ENCODE measurements at places on chromosomes 1 and 21.
A peak's percentile ranks its signal among the peaks of the same experiment; 100 is the strongest.

- DNase-seq, result no peak
- H3K4me1 ChIP-seq, result no peaks in the 10 kb centered on the region
- H3K27ac ChIP-seq, result no peak overlapping the region
Measured at GRCh38 chr1:212782422-212783154, 9.0 kb downstream of the NSL1 start.

DNA sequence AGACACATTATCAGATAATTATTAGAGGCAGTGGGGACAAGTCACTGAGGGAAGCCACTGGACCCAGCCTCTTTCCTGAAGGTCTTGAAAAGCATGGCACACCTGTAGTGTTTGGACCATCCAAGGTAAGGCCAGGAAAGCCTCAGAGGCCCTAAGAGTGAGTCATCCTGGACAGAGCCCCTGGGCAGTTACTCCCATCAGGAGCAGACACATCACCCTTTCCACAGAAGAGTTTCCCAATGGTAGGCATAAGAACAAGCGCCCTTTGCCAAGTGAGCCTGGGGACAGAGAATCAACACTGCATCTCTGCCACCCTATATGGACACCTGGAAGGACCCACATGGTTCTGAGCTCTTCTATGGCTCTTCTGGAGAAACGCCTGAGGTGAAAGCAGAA is 136.0 kb downstream of the PLXNA2 start:
- no peaks in the 10 kb centered on the region for H3K36me3 ChIP-seq
- peaks cover 35% of the 10 kb centered on the region for H3K27me3 ChIP-seq
- no peak overlapping the region for H3K27ac ChIP-seq
- H3K4me1 ChIP-seq, result no peaks in the 10 kb centered on the region
- no peak overlapping the region for H3K4me3 ChIP-seq
- DNase-seq, result no peak

GRCh38 chr1:36517011-36517771 is 34.5 kb upstream of the CSF3R start:
- H3K27ac ChIP-seq, result no peak overlapping the region
- H3K4me3 ChIP-seq, result no peak overlapping the region
- peaks cover 8% of the 10 kb centered on the region for H3K4me1 ChIP-seq
- DNase-seq, result no peak
- H3K27me3 ChIP-seq, result peaks cover 15% of the 10 kb centered on the region

- peak overlapping the region; percentile 33 for H3K27ac ChIP-seq
- H3K4me1 ChIP-seq, result peaks cover 58% of the 10 kb centered on the region
- H3K27me3 ChIP-seq, result no peaks in the 10 kb centered on the region
- H3K36me3 ChIP-seq, result peaks cover 31% of the 10 kb centered on the region
Measured at GRCh38 chr1:226659641-226660040, 79.4 kb downstream of the ITPKB start.

- H3K36me3 ChIP-seq, result peaks cover 12% of the 10 kb centered on the region
- DNase-seq, result peak; percentile 86
- H3K27ac ChIP-seq, result peak overlapping the region; percentile 19
- H3K4me1 ChIP-seq, result peaks cover 31% of the 10 kb centered on the region
- H3K27me3 ChIP-seq, result no peaks in the 10 kb centered on the region
Measured at GRCh38 chr1:150922519-150922975, 3.6 kb upstream of the SETDB1 start.

DNA sequence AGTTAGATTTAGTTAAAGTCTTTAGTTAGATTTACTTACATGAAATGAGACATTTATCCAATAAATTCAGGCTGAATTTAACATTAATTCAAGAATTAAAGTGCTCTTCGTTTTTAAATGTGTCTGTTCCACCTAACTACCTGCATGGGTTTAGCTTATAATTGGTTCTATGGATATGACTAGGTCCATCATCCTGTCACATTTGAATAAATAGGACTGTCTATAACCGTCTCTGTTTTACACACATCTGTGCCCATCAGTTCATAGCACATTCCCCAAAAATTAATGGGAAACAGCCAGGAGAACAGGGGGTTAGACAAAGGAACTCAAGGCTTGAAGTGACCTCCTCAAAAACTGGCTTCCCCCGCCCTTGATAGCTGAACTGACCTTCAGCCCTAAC is 219.6 kb downstream of the MRPL39 start:
- H3K36me3 ChIP-seq, result no peaks in the 10 kb centered on the region
- no peak for DNase-seq
- H3K4me1 ChIP-seq, result peaks cover 2% of the 10 kb centered on the region
- H3K27ac ChIP-seq, result no peak overlapping the region

DNA sequence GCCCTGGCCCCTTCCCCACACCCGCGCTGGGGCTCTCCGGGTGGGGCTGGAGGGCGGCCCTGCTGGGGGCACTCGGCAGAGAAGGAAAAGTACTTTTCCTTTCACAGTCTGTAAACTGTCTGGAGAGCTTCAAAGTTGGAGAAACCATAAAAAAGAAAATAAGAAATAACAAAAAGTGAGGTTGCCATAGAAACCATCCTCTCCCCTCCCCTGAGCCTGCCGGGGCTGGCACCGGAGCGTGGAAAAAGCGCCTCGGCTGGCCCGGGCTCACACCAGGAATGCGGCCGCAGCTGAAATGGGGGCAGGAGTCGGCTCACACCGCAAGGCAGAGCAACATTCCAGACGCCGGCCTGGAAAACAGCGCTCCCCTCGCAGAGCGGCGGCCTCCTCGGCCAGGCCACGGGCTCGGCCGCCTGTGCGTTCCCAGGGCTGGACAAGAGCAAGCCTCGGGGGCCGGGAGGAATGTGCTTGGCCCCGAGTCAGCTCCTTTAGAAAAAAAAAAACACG is 69.2 kb downstream of the MORN1 start:
- peaks cover 44% of the 10 kb centered on the region for H3K27me3 ChIP-seq
- H3K4me3 ChIP-seq, result no peak overlapping the region
- peaks cover 6% of the 10 kb centered on the region for H3K4me1 ChIP-seq
- no peak for DNase-seq
- H3K27ac ChIP-seq, result no peak overlapping the region

DNA sequence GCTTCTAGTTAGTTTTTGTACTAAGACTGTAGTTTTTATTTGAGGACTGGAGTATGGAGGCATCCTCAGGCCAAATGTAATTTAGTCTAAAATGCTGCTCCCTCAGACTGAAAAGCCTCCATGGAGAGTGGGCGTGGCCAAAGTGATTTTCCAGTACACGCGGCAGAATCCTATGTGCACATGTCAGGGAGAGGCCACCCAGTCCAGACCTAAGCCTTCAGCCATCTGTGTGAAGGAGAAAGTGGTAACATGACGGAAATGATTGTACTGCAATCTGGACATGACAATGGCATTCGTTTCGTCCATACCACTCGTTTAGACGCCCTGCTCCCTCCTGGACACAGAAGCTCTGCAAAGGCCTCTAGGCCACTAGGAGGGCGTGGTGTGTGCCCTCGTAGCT is 56.2 kb downstream of the PCP4 start:
- no peak for DNase-seq
- H3K4me3 ChIP-seq, result no peak overlapping the region
- no peaks in the 10 kb centered on the region for H3K4me1 ChIP-seq
- no peak overlapping the region for H3K27ac ChIP-seq
- no peaks in the 10 kb centered on the region for H3K36me3 ChIP-seq

DNA sequence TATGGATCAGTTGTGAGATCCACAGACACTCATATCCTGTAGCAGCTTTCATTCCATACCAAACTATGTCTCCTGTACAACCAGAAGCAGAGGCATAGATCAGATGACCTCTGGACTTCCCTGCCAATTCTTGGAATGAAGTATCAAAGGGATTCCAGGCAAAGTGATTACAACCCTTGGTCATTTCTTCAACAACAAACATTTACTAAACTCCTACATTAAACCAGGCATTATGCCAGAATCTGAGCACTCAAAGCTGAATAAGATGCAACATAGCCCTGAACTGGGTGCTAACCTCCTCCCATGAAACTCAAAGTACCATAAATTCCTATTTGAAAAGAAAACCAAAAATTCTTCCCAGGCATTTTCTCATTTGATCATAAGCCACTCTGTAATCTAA is 121.2 kb upstream of the SGIP1 start:
- peaks cover 26% of the 10 kb centered on the region for H3K4me1 ChIP-seq
- no peaks in the 10 kb centered on the region for H3K27me3 ChIP-seq

- no peak for DNase-seq
- no peaks in the 10 kb centered on the region for H3K36me3 ChIP-seq
- no peak overlapping the region for H3K4me3 ChIP-seq
- no peak overlapping the region for H3K27ac ChIP-seq
- no peaks in the 10 kb centered on the region for H3K4me1 ChIP-seq
- H3K27me3 ChIP-seq, result peaks cover 23% of the 10 kb centered on the region
Measured at GRCh38 chr1:167185062-167185461, 35.6 kb upstream of the POU2F1 start.

DNA sequence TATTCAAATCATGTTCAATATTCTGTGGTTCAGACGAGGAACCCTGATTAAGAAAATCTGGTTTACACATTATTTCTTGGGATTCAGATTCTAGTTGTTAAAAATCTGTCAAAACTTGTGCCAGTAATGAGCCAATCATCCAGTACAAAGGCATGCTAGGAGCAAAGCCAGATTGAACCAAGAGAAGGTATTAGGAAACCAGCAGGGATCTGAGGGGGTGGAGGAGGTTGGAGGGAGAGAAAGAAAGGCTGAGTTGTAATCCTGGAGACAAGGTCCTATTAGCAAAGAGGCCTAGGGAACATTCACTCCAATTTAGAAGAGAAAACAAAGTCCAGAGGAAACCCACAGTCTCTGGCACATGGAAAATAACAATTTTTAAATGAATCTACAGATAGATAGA is 352.9 kb downstream of the LTN1 start:
- H3K27me3 ChIP-seq, result no peaks in the 10 kb centered on the region
- peaks cover 11% of the 10 kb centered on the region for H3K4me1 ChIP-seq
- DNase-seq, result no peak
- no peak overlapping the region for H3K4me3 ChIP-seq

DNA sequence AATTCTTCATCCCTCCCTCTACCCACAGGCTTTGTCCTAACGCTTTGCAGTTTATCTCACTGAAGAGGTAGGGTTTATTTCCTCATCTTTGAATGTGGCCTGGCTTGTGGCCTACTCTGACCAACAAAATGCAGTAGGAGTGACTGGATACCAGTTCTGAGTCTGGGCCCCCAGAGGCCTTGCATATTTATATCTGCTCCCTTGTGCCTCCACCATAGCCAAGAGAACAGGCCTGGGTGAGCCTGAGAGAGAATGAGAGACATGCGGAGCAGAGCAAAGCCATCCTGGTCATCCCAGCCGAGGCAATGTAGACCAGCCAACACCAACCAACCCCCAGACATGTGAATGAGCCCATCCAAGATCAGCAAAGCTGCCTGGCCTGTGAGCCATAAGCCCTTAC is 30.3 kb downstream of the SMIM12 start:
- H3K4me1 ChIP-seq, result no peaks in the 10 kb centered on the region
- H3K36me3 ChIP-seq, result no peaks in the 10 kb centered on the region
- no peak for DNase-seq
- H3K27me3 ChIP-seq, result no peaks in the 10 kb centered on the region
- no peak overlapping the region for H3K4me3 ChIP-seq

- DNase-seq, result no peak
- peaks cover 1% of the 10 kb centered on the region for H3K36me3 ChIP-seq
Measured at GRCh38 chr1:50645139-50645538, 221.9 kb upstream of the DMRTA2 start.

DNA sequence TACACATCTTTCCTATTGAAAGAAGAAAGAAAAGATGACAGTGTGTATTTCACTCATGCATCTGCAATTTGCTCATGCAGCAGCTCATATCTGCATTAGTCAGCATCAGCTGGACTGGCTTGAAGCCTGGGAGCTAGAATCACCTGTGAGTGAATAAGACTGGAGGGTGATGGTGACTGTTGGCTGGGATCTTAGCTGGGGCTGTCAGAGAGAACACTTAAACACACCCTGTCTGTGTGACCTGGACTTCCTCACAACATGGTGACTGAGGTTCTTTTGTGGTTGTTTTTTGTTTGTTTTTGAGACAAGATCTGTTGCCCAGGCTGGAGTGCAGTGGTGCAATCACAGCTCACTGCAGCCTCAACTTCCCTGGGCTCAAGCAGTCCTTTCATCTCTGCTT is 24.9 kb downstream of the KLHDC7A start:
- H3K36me3 ChIP-seq, result no peaks in the 10 kb centered on the region
- no peak for DNase-seq
- no peaks in the 10 kb centered on the region for H3K4me1 ChIP-seq
- H3K4me3 ChIP-seq, result no peak overlapping the region
- no peak overlapping the region for H3K27ac ChIP-seq
- no peaks in the 10 kb centered on the region for H3K27me3 ChIP-seq

DNA sequence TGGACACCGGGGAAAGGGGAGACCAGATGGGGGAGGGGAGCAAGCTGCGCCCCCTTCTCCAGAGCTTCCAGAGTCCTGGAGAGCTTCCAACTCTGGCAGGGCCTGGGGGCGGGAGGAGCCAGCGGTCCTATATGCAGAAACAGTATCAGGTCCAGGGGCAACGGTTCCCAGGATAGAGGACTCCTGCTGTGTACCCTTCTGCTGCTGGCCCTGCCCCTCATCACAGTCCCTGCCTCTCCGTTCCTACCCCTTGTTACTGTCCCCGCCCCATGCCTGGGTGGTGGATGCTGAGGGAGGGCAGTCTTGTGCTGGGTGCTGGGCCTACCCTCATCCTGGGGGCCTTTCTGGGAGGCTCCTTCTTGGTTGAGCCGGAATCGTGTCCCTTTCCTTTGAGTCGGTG is 19.2 kb upstream of the PEX10 start:
- H3K27ac ChIP-seq, result no peak overlapping the region
- H3K4me1 ChIP-seq, result no peaks in the 10 kb centered on the region
- no peak for DNase-seq
- H3K27me3 ChIP-seq, result peaks cover 25% of the 10 kb centered on the region

GRCh38 chr1:211352985-211353515 is 26.4 kb downstream of the TRAF5 start:
- peak; percentile 69 for DNase-seq
- peaks cover 73% of the 10 kb centered on the region for H3K36me3 ChIP-seq
- H3K4me1 ChIP-seq, result peaks cover 56% of the 10 kb centered on the region
- no peaks in the 10 kb centered on the region for H3K27me3 ChIP-seq
- H3K4me3 ChIP-seq, result peak overlapping the region; percentile 55
- H3K27ac ChIP-seq, result peak overlapping the region; percentile 82

- H3K36me3 ChIP-seq, result no peaks in the 10 kb centered on the region
- DNase-seq, result no peak
- H3K4me1 ChIP-seq, result peaks cover 16% of the 10 kb centered on the region
- peaks cover 16% of the 10 kb centered on the region for H3K27me3 ChIP-seq
- H3K27ac ChIP-seq, result no peak overlapping the region
Measured at GRCh38 chr1:58715108-58715507, 15.2 kb upstream of the MYSM1 start.

GRCh38 chr21:41877901-41878830 is 978 bp downstream of the PRDM15 start:
- peak overlapping the region; percentile 91 for H3K27ac ChIP-seq
- peaks cover 2% of the 10 kb centered on the region for H3K36me3 ChIP-seq
- peak overlapping the region; percentile 85 for H3K4me3 ChIP-seq

- peaks cover 6% of the 10 kb centered on the region for H3K4me1 ChIP-seq
- H3K27ac ChIP-seq, result no peak overlapping the region
- H3K4me3 ChIP-seq, result no peak overlapping the region
- H3K27me3 ChIP-seq, result peaks cover 46% of the 10 kb centered on the region
- DNase-seq, result no peak
Measured at GRCh38 chr1:91402023-91402422, 2.6 kb downstream of the HFM1 start.

Data from activated naive CD4-positive, alpha-beta T cell treated with anti-CD3 and anti-CD28 coated beads, Interleukin-2, amount 10 ng/mL, durations not matched to agents 7 days and 5 days (primary cell).